ENCODE measurements at places on chromosomes 1 and 21.
A peak's percentile ranks its signal among the peaks of the same experiment; 100 is the strongest.

GRCh38 chr1:48683839-48684238, 92.9 kb downstream of the BEND5 start:
- DNase-seq: no peak

DNA sequence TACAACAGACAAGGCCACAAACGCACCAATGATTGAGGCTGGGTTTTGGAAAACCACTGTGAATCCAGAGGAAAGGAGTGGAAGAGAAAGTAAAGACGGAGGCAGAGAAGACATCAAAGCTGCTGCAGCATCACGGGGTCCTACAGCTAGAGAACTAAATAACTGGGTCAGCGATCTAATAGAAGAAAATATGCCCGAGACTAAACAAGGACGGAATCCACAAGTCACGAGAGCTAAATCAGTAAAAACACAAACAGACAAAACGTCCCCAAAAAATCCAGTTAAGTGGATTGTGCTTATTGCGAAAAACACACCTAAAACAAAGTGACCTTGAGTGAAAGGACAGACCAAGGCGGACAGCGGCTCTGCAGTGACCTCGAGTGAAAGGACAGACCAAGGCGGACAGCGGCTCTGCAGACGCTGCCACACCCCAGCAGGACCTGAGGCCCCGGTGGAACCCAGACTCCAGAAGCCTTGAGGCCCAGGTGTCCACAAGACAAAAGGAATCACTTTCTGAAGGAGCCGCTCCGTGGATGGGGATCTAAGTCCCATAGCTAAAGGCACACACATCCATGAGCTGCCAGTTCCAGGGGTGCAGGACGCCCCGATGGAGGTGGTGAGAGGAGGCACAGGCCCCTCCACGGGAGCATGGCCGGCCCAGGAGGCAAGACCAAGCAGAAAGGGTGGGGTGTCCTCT, 6.0 kb downstream of the FTCD start:
- DNase-seq: no peak

- no peak for DNase-seq
Observed at GRCh38 chr1:185369786-185370185, 52.7 kb upstream of the IVNS1ABP start.

GRCh38 chr1:111747282-111747734, 8.1 kb upstream of the INKA2 start:
- peak; percentile 52 for DNase-seq

DNA sequence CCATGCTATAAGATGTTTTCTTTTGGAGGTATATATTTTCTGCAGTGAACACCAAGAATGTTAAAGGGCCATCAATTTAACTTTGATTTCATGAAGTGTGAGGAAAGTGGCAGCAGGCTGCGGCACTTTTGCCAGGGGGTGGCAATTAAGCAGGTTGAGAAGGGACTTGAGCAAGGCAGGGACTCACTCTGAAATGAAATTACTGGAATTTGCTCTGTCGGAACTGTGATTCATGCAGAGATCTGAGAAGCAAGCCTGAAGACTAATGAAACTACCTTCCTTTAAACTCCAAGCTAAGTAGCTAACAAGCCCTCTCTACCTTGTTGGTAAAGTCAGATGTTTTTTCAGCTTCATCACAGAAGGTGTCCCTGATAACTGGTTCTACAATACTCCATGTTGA, 441.6 kb downstream of the SIPA1L2 start:
- no peak for DNase-seq

DNA sequence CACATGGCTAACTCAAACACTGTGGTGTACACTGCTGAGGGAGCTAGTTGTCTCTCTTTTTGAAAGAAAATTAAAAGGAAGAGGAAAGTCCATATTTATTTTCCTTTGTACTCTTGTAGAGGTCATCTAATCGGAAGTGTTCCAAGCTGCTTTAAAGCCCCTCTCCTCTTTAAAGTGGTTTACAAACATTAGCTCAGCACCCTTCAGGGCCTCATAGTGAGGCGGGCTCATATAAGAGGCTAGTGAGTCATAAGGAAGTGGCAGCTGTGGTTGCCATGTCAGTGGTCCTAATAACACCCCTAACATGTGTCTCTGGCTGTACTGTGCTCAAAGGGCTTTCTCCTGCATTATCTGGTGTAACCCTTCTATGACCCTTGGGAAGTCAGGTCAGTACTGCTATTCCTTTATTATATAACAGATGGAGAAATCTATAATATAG, 104.4 kb upstream of the SERBP1 start:
- no peak for DNase-seq

Data from NCI-H1436 (cell line).